Stimulated activated CD8-positive, alpha-beta memory T cell treated with anti-CD3 and anti-CD28 coated beads, Interleukin-7, amount 100 ng/mL, for 1 hour (primary cell): ENCODE measurements at places on chromosomes 2 and 18.

DNA sequence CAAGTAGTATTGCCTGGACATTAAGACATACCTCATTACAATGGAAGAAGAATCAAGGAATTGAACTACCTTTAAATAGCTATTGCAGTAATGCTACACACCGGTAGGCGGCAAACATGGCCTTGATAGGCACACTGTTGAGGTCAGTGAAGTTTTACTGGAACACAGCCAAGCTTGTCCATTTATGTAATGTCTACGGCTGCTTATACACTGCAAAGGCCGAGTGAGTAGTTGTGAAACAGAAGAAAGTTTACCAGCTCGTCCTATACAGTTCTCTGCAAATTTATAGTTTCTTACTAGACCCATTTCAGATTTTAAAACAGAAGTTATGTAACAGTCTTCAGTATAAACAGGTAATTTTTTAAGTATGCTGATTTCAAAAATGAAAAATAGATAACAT is 38.8 kb downstream of the PPP4R1 start:
- no peak for DNase-seq

- no peak for DNase-seq
These were observed 8.2 kb upstream of the TMEM18 start for GRCh38 chr2:685421-685820.

GRCh38 chr18:55699233-55699765 is 111.3 kb upstream of the TCF4 start:
- no peak for DNase-seq

DNA sequence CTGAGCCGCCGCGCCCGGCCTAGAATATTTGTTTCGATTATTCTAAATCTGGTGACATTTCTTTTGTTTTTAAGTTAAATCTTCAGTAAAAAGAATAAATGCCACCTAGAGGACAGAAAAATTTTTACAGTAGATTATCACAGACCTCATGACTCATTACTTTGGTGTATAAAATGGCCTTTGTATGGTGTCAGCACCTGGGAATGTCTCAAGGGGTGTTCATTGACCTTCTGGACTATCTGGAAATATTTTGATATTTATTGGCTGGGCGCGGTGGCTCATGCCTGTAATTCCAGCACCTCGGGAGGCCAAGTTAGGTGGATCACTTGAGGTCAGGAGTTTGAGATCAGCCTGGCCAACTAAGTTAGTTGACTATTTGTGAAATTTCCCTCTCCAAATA is 30.3 kb upstream of the SLC30A6 start:
- DNase-seq, result no peak

- DNase-seq, result peak; percentile 23
These were observed 36.4 kb downstream of the EMILIN2 start for GRCh38 chr18:2883076-2883735.

DNA sequence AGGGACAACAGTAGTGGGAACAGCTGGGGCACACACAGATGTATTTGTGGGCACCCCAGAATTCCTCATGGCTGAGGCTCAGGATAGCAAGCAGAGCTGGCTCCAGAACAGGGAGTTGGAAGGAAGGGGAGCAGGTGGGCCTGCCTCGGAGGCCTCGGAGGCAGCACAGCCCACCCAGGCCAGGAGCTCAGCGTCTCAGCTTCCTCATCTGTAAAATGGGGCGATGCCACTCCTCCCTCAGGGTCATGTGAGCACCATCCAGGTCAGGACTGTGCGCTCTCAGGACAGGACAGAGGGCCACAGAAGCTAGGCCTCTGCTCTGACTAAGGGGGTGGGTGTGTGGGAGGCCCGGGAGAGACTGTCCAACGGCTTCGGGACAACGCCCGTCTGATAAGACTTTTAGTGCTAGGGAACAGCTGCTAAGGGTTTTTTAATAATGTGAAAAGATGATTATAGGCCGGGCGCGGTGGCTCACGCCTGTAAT is 106.2 kb downstream of the HDAC4 start:
- no peak for DNase-seq

DNA sequence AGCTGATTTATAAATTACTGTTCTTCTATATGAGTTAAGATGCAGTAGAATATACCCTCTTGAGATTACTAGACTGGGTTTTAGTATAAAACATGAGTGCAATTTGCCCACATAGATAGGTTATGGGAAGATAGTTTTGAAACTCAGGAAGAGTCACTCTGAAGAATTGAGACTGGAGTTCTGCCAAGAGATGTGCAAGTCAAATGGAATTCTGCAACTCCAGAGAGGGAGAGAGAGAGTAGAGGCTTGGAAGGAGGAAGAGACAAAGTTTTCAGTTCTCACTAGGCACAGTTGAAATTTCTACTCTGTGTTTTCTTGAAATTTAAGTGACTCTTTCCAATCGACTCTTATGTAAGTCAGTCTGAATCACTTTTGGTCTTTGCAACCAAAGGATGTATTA is 878.8 kb downstream of the TSN start:
- no peak for DNase-seq

- no peak for DNase-seq
These were observed 302.4 kb downstream of the CLIP4 start for GRCh38 chr2:29417630-29418029.

GRCh38 chr18:26926066-26926675 is 60.7 kb upstream of the AQP4 start:
- DNase-seq, result no peak

DNA sequence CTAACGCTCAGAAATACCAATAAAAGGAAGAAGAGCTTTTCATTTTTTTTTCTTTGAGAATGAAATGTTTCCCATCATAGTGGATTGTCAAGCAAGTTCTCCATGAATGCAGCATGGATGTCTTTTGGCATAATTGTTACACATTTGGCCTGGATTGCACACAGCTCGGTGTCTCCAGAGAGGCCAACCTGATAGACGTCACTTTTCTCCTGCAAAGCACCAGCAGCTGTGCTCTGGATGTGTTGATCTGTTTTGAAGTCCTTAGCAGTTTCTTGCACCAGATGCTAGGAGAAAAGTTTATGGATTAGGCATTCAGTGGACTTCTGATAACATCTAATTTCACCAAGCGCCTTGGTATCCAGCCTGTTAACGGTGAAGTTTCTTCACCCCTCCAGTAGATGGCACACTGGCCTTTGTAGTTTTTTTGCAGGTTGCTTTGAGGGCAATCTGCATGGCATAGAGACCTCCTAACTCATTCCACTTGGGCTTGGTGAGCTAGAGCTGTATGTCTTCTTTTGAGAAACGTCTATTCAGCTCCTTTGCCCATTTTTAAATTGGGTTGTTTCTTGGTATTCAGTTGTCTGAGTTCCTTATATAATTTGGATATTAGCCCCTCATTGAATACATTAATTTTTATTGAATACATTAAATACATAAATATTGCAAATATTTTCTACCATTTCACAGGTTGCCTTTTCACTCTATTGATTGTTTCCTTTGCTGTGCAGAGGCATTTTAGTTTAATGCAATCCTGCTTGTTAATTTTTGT is 59.7 kb downstream of the PTH2R start:
- no peak for DNase-seq

DNA sequence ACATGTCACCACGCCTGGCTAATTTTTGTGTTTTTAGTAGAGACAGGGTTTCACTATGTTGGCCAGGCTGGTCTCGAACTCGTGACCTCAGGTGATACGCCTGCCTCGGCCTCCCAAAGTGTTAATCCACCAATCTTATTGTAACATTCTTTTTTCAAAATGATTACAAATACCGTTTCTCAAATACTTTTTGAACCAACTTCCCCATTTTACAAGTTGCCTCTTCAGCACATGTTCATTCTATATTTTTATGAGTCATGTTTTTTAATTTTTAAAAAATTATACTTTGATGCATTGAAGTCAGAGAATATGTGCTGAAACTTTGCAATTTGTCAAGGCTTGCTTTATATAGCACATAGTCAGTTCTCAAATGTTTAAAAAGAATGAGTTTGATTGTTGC is 58.2 kb downstream of the QPCT start:
- no peak for DNase-seq

DNA sequence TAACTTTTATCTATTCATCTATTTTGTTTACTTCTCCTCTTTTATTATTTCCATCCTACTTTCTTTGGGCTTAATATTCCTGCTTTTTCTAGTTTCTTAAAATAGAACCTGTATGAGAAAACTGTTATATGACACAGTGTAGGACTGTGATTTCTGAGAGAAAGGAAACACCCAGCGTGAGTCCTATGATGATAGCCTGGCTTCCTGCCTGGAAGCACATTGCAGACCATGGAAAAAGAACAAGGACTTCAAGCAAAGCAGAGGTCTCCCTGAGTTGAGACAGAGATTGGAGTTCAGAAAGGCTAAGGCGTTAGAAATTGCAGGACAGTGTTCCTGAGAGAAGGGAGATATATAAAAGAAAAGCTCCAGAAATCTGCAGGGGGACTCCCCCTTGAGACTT is 7.8 kb downstream of the RBM44 start:
- DNase-seq, result no peak

GRCh38 chr18:23963443-23964165 is 51.0 kb upstream of the TTC39C start:
- DNase-seq, result no peak

- no peak for DNase-seq
These were observed 23.6 kb upstream of the RBM44 start for GRCh38 chr2:237774811-237775553.

DNA sequence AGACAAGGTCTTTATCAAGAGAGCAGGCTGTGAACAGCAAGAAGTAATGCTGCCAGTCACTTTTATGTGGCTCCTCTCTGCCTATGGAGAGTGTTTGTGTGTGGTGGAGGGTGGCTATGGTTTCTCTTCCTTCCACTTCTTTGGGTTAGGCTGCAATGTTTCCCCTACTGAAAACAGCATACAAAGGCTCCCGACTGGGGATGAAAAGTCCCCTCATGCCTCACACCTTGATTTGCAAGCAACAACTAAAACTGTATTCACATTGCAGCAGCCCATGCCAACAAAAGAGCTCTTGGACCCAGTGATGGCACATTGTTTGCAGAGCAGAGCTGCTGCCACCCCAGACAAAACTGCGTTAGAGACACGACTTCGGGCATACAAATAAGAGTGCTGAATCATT is 301.6 kb downstream of the SLC8A1 start:
- DNase-seq, result no peak

DNA sequence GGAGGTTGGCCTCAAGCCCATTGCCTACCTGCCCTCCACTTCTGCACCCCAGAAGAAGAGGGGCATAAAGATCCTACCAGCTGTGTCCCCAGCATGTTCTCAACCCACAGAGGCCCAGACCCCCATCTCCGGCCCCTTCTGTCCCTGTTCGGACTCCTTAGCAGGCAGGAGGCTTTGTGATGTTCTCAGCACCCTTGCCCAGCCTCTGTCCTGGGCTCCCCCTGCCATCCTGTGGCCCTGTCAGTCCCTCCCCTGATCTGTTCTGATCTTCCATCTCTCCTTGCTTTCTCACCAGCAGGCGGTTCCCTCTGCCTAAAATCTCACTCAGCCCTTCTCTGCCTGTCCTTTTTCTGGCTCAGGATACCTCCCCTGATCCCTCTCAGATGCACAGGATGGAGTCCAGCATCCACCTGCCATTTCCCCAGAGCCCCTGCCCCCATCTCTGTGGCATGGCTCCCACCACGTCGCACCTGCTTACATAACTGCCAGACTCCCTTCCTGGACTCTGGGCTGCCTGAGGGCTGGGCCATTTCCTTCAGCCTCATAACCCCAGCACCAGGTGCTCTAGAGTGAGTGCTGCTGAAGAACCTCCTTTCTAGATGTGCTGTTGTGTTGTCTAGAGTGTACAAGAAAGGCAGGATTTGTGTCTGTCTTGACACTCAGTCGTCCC is 134.0 kb downstream of the CTIF start:
- no peak for DNase-seq

GRCh38 chr18:36451454-36452251 is 154.1 kb downstream of the FHOD3 start:
- DNase-seq, result no peak

DNA sequence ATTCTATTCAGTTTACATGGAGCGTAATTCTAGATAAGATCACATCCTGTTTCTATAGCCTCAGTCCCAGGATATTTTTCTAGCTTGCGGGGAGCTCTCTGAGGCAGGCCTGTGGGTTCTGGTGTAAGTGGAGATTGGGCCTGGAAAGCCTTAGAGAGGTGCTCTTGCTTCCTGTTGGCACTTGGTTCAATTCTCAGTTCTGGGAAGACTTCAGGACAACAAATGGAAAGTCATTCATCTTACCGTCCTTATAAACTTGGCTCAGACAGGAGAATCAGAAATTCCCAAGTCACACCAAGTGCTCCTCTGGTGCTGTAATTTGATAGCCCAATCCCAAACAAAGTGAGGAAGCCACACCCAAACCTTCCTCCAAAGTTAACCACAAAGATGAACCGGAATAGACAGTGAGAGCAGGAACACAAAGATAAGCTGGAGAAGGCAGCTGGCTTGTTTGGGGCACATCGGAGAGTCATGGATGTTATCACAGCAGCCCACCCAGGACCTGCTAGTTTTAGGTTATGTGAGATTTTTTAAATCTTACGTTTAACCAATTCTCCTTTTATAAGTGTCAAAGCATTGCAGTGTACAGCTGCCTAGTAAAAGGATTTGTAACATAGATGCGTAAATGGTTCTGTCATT is 144.3 kb upstream of the MAP3K20 start:
- no peak for DNase-seq

GRCh38 chr2:219997341-219997851 is 370.0 kb downstream of the SLC4A3 start:
- no peak for DNase-seq

GRCh38 chr2:36951574-36951973 is 14.8 kb downstream of the STRN start:
- no peak for DNase-seq

DNA sequence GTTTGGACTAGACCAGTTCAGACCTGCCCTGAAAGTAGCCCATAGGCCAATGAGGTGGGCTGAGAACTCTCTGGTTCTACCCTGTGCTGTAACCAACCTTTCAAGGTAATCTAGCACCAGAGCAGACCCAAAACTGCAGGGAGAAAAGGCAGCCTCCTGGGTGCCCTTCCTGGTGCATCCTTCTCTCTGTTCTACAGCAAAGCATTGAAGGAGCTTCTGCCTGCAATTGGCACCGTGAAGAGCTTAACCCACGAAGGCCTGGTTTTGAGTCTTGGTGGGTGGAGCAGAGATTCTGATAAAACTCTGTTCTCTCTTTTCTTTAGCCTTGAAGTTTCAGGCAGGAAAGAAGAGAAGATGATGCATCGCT is 55.5 kb downstream of the LIPG start:
- no peak for DNase-seq

DNA sequence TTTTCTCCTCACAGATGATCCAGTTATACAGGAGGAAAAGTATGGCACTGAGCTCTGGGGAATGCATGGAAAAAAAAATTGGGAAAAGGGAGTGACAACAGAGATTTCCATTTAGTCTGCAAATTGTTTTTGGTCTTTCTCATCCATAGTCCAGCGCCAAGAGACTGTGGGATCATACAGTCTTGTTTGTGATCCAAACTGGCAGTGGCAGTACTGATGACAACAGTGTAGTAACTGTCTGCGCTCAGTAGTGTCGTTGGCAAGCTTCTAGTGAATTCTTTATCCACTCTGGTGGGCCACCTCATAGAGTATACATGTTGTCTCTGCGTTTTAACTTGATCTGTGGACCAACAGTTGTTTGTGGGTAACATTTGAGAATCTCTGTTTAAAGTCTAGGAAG is 37.9 kb downstream of the GALNT1 start:
- DNase-seq, result no peak
